ENCODE measurements at places on chromosomes 4 and X.

- no peak for DNase-seq
Observed at GRCh38 chr4:8593264-8594096, 915 bp downstream of the CPZ start.

DNA sequence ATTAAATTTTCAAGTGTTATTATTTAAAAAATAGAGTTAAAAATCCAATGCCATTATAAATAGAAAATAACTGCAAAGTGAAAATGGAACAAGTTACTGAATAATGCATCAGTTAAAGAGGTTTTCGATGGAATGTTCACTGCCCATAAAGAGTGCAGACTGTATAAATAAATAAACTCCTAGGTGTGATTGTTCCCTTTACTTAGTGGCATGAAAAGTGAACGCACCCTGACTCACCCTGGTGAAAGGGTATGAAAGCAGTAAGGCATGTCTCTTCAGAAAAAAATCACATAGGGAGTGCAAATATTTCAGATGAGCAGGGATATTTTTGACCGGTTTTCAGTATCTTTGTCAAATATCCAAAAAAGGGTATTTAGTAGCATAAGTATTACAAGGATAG, 387.8 kb downstream of the DCAF12L2 start:
- DNase-seq = no peak

DNA sequence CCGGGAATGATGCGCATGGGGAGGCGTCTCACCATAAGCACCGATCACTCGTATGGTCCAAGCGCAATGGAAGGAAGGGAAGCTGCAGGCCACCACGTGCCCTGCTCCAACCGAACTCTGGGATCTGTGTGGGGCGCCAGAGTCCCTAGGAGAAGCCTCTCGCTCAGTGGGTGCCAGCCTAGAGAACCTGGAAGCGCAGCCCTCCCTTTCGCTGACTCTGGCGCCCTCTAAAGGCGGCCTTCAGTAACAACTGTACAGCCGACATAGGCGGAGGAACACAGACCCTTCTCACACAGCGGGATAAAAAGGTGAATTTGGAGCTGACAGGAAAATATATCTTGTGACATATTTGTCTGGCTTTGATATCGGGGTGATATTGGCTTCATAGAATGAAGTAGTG, 76.0 kb downstream of the INTS6L start:
- DNase-seq = no peak

GRCh38 chr4:95263391-95263790, 285.4 kb downstream of the UNC5C start:
- no peak for DNase-seq

DNA sequence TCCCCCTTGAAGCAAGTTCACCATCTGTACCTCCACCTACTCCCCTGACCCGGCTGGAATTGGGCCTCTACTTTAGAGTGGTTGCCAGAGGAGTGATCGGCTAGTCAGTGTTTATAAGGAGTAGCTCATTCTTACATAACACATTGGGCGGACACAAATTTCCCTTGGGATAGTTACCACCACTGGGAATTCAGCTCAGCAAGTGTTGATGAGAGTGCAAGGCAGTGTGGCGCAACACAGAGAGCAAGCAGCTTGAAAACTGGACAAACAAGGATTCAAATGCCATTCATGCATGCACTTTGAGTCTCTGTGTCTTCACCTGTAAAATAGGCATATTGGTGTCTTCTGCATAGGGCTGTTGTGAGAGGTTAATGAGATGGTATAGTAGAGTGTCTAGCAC, 92.7 kb downstream of the STK32B start:
- DNase-seq = no peak

- DNase-seq = no peak
Observed at GRCh38 chr4:3683077-3683743, 83.0 kb upstream of the ADRA2C start.

DNA sequence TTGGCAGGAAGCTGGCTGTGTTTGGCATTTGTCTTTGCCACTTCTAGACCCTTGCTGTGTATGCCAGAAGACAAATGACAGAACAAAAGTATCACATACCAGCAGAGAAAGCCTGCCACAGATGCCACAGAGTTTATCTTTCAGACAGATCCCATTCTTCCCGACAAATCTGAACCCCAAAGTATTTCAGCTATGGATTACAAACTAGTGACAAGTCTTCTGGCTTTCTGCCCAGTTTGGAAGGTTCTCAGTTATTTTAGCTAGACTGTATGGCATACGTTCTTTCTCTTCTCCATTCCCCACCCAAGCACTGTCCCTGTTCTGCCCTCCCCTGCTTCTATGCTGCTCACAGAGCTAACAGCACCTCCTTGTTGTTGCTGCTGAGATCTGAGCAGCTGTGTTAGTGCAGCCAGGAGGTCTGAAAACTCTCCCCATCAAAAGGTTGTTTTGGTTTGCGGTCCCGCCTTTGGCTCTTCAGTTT, 236.7 kb downstream of the FRAS1 start:
- DNase-seq = no peak

DNA sequence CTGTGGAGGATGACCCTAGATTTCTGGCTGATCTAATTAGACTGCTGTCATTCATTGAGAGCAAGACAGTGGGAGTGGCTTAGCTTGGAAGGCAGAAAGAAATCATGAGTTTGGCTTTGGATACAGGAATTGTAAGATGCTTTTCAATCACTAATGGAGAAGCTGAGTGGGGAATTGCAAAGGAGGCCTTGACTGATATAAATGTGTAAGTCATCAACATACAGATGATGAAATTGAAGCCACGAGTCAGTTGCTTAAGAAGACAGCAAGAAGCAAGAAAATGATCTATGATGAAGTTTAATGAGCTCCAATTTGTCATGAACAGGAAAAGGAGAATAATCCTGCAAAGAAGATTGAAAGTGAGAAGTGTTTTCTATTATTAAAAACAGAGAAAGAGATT, 136.7 kb upstream of the C1QTNF7 start:
- DNase-seq = no peak

DNA sequence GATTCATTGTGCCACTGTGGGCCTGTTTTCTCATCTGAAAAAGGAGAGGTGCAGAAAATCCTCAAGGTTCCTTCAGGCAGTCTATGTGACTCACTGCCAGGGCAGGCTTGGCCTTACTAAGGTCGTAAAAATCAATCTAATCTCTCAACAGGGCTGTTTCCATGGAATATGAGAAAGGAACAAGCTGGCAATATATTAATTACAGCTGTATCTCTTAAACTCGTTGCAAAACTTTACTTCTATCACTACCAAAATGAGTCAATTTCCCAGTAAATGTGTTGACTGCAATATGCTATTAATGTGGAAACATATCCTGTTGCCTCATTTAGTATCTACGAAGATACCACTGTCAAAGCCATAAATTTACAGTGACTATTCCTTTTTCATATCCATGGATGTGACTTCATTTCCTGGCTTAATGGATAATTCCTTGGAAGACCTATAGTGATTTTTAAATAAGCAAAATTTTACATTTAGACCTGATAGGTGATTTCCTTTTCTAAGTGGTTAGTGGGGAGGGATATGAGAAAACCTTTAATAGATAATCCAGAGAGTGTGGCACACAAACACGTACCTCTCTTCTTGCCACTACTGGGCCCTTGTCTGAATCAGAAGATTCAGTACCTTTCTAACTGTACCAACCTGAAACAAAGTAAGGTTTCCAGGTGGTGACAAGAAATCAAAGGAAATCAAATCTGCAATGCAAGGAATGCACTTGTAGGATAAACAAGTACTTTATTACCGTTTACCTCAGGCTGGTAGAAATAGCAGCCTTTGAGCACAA, 127.4 kb upstream of the FTHL17 start:
- no peak for DNase-seq

- no peak for DNase-seq
Observed at GRCh38 chr4:6115342-6115741, 85.0 kb downstream of the JAKMIP1 start.

GRCh38 chr4:917466-917865, 14.7 kb downstream of the GAK start:
- DNase-seq = no peak

DNA sequence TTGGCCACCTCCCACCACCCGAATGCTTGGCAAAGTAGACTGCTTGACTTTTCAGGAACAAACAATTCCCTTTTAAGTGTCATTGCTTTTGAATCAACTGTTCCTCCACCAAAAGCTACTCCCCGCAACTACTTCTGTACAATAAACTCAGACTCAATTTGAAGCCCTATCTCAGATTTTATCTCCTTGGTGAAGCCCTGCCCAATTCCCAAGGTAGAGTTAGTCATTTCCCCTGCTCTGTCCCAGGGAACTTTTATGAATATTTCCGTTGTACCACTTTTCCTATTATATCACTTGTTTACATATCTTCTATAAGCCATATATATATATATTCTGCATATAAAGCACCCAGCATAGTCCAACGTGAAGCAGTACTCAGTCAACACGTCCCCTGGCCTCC, 102.8 kb downstream of the C4orf51 start:
- no peak for DNase-seq

All from pulmonary artery endothelial cell (primary cell).